ENCODE measurements at places on chromosomes 5 and 9.
A peak's percentile ranks its signal among the peaks of the same experiment; 100 is the strongest.

DNA sequence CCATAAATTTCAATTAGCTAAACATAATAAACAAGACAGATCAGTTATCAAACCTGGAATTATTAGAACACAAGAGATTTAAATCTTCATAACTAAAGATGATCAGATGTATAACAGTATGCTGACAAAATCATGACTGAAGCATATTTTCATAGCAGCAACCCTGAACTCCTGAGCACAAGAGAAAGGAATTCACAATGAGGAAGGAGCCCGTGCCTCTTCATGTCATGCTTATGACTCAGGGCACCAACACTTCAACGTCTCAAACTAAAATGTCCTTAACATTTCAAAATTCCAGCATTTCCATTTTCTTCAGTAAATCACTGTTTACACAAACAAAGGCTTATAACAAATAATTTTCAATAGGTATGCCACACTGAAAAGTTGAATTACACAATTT lies 6.7 kb downstream of the AP3B1 start:
- DNase-seq, result no peak

GRCh38 chr5:83927140-83927733 lies 206.6 kb upstream of the HAPLN1 start:
- DNase-seq, result peak; percentile 21

GRCh38 chr9:127148014-127148413 lies 25.6 kb upstream of the ANGPTL2 start:
- DNase-seq, result no peak

- no peak for DNase-seq
These were observed 68.8 kb upstream of the PPP2R2B start for GRCh38 chr5:146947181-146947941.

- no peak for DNase-seq
These were observed 63.7 kb upstream of the SPINK5 start for GRCh38 chr5:148000036-148000435.

GRCh38 chr5:82418608-82418950 lies 140.4 kb upstream of the RPS23 start:
- no peak for DNase-seq

GRCh38 chr9:72808446-72808768 lies 144.4 kb downstream of the ALDH1A1 start:
- no peak for DNase-seq

DNA sequence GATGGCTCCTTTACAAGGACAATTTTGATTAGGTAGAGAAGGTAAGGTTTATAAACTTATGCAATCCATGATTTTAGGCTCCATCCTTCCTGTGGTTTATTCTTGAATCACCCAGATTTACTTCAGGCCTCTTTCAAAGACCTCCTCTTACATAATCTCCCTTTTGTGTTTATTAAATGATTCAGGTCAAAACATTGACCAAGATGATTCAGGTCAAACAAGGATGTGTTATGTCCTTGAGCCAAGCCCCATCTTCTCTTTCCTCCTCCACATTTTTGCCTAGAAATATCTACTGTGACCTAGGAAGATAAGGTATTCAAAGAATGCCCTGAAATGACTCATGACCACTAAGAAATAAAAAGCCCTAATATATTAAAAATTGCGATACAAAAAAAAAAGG lies 31.8 kb upstream of the TLR4 start:
- DNase-seq, result no peak

- no peak for DNase-seq
These were observed 173.0 kb upstream of the PDE4D start for GRCh38 chr5:60066502-60066901.

DNA sequence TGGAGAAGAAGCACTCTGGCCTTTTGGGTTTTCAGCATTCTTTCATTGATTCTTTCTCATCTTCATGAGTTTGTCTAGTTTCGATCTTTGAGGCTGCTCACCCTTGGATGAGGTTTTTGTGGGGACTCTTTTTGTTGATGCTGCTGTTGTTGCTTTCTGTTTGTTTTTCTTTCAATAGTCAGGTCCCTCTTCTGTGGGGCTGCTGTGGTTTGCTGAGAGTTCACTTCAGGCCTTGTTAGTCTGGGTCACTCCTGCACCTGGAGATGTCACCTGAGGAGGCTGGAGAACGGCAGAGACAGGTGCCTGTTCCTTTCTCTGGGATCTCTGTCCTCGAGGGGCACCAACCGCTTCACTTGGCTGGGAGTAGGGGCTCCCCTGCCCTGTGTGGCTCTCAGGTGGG lies 14.0 kb downstream of the RANBP17 start:
- DNase-seq, result no peak

DNA sequence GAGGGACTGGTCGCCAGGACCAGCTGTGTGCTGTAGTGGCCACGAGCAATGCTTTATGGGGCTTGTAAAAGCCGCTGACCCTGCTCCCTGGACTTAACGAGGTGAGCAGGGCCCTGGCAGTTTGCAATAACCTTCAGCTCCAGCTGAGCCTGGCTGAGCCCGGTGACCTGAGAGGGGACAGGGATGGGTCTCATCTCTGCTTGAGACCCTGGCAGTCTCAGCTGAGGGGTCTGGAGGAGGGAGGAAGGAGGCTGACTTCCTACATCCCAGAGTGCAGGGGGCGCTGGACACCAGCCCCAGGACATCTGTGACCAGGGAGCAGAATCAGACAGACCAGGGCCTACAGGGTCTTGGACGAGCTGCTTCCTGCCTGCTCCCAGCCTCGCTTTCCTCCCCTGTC lies 277.5 kb upstream of the MVB12B start:
- no peak for DNase-seq

- DNase-seq, result no peak
These were observed 18.2 kb upstream of the CACFD1 start for GRCh38 chr9:133441571-133441970.

DNA sequence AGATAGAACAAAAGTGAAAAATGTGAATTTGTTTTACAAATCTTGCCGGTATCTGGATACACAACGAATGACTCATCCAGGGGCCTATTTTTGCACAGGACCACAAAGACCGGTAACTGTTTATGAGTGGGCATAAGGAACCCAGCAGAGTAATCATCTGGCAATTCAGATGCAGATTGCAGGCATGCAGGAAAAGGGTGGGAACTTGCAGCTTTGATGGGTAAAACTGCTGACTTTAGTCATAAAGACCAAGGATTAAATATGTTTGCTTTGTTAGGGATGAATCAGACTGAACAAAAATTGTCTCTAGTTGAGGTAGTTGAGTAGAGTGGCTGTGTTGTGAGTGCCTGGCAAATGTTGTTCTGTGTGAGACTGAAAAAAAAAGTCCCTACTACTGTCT lies 309.6 kb upstream of the CCNH start:
- DNase-seq, result no peak

Data from NCI-H1105 treated with DMSO at 0.1 percent for 48 hours (cell line).